ENCODE measurements at places on chromosomes 16 and 17.

GRCh38 chr16:83206426-83206825 lies 579.7 kb downstream of the CDH13 start:
- no peak for DNase-seq

DNA sequence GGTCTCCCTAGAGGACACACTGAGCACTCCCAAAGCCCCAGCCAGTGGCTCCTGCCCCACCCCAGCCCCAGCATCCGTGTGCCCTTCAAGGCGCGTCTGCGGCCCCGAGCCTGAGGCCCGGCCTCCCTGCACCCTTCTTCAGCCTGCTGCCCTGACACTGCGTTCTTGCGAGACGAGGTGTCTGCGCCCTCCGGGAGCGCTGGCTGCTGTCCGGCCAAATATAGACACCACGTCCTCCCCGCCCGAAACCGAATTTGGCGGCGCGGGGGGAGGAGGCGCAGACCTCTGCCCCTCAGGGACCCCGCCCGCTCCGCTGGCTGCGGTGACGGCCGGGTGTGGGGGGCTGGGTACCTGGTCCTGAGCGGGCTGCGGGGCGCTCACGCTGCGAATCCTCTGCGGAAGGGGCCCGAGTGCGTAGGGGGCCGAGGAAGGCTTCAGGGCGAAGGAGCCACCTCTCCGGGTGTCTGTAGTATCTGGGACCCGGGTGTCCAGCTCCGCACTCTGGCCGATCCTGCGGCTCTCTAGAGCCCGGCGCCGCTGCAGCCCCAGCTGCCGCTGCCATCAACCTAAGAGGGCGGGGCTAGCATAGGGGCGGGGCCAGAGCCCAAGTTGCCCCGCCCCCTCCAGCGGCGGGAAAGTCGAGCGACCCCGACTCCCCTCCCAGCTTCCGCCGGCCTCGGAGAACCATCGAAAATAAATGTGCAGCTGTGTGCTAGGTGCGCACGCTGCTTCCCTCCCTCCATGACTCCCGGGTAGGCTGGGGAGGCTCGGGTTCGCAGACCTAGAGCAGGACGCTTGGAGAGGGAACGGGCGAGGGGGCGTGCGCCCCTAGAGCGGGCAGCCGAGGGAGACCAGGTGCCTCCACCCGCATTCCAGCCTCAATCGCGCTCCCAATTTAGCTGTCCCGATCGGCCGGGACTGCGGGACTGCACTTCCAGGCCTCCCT lies at the start of gene CORO6:
TSS of gene CORO6 (minus strand) at position 576 of the 946 bp plus-strand sequence. CDS start 1,491 bp downstream, outside the sequence.
- DNase-seq = peak; percentile 82

- DNase-seq = no peak
These were observed 217.1 kb downstream of the HS3ST3A1 start for GRCh38 chr17:13384626-13385025.

GRCh38 chr17:13337864-13338371 lies 263.8 kb downstream of the HS3ST3A1 start:
- DNase-seq = no peak

DNA sequence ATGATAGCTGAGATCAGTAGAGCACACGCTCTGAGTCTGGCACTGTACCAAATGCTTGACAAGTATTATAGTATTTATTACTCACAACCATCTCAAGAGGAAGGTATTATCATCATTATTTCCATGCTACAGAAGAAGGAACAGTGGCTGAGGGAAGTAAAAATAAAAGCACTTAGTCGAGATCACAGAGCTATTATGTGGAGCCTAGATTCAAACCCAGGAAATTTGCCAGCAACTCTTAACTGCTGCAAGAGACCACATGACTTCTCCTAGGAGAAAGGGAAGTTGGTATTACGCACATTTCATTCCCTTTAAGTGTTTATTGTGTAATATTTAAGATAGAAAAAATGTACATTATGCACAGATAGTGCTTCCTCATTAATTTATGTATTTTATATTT lies 1.0 kb upstream of the RHOT1 start:
- no peak for DNase-seq

Data from GM06990 (cell line).